ENCODE measurements at places on chromosomes 1 and 21. TPM values are rescaled to one million over a fixed set of nuclear protein-coding genes. Genes with fewer than 3 reads are reported as not detected.

LMX1A gene
- total RNA-seq, result not detected

TPTE gene
- total RNA-seq, result not detected

INKA2 gene
- 3.0 TPM for total RNA-seq

KCNJ15 gene
- total RNA-seq, result 0.07 TPM

SPRR5 gene
- not detected for total RNA-seq

PTPRC gene
- total RNA-seq, result 552 TPM

TNFRSF9 gene
- 3.4 TPM for total RNA-seq

C1orf105 gene
- total RNA-seq, result 0.36 TPM

MYBPH gene
- not detected for total RNA-seq

MTOR gene
- 49.9 TPM for total RNA-seq

S100A3 gene
- total RNA-seq, result not detected

RNF186 gene
- total RNA-seq, result not detected

CDK18 gene
- 0.27 TPM for total RNA-seq

ADORA3 gene
- total RNA-seq, result 0.57 TPM

IGSF3 gene
- total RNA-seq, result 0.68 TPM

RNF19B gene
- 30.3 TPM for total RNA-seq

LAMC1 gene
- not detected for total RNA-seq

INSRR gene
- 0.14 TPM for total RNA-seq

AUNIP gene
- 6.6 TPM for total RNA-seq

KRTAP6-1 gene
- not detected for total RNA-seq

TNFRSF1B gene
- 164 TPM for total RNA-seq

ATP6V1G3 gene
- total RNA-seq, result not detected

VWA5B1 gene
- not detected for total RNA-seq

BRINP2 gene
- total RNA-seq, result not detected

FRRS1 gene
- total RNA-seq, result 2.4 TPM

HOOK1 gene
- 1.9 TPM for total RNA-seq

ANGPTL3 gene
- not detected for total RNA-seq

SLC30A2 gene
- not detected for total RNA-seq

OR10J4 gene
- not detected for total RNA-seq

SPRR1A gene
- not detected for total RNA-seq

PDC gene
- not detected for total RNA-seq

ACTL8 gene
- total RNA-seq, result not detected

CACNA1S gene
- not detected for total RNA-seq

WNT9A gene
- 0.25 TPM for total RNA-seq

KCNH1 gene
- total RNA-seq, result not detected

CYP4X1 gene
- total RNA-seq, result not detected

Measured in T-helper 2 cell treated with Interferon-gamma antibody and Interleukin-4, amounts not matched to agents 100 ng/mL and 5 ng/mL, for 36 hours (primary cell).